ENCODE measurements at places on chromosomes 5 and 9.
A peak's percentile ranks its signal among the peaks of the same experiment; 100 is the strongest.

DNA sequence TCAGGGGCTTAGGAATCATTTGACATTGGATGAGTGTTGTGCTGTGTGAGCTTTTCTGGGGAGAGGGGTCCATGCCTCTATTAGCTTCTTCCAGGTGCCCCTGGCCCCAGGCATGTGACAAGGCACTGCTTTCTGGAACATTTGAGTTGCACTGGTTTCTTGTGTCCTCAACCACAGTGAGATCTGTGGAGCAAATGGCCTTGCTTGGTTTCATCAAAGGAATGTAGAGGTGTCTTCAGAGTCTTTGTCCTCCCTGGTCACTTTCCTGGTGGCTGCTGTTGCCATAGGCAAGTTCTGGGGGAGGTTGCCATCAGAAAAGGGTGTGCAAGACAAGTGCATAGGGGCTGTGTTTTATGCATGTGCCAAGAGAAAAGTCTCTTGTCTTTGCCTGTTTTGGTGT, 157.5 kb downstream of the MACROH2A1 start:
- DNase-seq, result no peak

DNA sequence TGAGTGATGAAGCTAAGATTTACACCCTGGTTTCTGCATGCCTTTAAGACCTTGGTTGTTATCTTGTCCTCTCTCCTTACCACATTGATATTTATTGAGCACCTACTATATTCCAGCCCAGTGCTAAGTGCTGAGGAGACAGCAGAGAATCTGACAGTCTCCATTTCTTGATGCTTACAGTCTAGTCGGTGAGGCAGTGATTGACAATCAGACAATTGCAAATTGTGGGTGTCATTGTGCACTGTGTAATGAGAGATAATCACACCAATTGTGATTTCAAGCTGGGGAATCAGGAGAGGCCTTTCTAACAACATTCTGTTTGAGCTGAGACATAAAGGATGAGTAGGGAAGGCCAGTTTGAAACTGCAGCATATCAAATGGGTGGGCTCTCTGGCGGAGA, 41.7 kb upstream of the PPARGC1B start:
- no peak for DNase-seq

- DNase-seq, result no peak
Observed at GRCh38 chr5:100905259-100905914, 2.3 kb upstream of the ST8SIA4 start.

DNA sequence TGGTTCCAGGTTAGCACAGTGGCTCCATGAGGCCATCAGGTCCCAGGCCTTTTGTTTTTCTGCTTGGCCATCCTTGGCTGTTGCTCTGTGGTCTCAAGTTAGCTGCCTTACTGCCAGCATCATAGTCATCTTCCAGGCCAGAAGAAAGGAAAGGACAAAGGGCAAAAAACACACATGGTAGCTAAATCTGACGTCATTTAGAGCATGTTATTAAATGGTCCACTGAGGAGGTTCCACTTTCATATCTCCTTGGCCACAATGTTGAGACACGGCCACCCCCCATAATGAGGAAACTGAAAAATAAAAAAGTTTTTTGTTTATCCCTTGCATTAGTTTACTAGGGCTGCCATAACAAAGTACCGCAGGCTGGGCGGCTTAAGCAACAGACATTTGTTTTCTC, 106.4 kb upstream of the NIPBL start:
- no peak for DNase-seq

GRCh38 chr9:107932046-107932445, 442.5 kb upstream of the KLF4 start:
- DNase-seq, result no peak

GRCh38 chr9:134316449-134317160, 9.7 kb upstream of the RXRA start:
- DNase-seq, result no peak

GRCh38 chr5:111278858-111279504, 54.8 kb downstream of the CAMK4 start:
- peak; percentile 69 for DNase-seq

DNA sequence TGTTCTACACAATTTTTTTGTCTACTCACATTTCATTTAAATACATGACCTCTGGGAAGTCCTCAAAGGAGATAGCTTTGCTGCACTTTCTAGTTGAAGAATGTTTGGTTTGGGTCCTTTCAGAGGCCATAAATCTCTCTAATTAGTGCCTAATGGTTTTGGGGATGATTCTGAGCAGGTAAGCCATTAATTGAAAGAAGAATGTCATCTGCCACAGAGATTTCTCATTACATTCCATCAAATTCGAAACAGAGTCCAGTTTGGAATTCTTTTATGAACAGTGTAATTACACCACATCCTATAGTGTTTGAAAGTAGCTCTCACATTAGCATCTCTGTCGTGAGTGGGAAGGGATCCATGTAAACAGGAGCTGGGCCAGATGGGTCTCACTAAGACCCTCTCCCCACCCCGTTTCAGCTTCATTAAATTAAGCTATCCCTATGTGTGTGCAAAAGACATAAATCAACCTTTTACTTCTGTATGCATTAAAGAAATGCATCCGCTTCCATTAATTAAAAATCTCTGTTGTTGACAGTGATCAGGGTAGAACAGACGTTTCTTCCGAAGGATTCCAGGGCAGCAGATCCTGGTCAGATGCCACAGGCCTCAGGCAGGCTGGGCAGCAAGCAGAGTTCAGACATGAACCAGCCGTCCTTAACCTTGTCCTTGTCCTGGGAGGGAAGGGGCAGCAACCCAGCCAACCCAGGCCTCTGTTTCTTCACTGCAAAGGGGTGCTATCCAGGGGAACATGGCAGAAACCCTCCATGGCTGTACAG, 99.8 kb upstream of the MAP1B start:
- DNase-seq, result no peak

DNA sequence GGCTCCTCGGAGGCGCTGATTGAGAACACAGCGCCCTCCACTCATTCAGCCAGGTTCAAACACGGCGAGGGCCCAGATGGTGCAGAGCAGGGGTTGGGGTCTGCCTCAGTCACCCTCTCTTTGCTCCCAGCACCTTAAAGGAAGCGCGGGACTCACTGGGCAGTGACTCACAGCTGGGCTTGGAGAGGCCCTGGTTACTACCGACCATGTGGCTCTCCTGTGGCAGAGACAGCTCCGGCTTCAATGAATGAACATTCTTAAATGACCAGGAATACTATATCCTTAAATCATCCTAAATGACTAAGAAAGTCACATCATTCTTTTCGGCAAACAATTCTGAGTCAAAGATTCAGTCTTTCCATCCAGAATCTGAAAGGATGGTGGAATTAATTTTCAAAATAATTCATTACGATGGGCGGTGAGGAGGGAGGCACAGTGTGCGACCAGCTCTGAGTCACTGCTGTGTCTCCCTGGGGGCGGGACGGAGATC, 1.6 kb upstream of the INPP5E start:
- no peak for DNase-seq

- no peak for DNase-seq
Observed at GRCh38 chr5:24475101-24475500, 169.7 kb downstream of the CDH10 start.

GRCh38 chr5:56838409-56839039, 23.2 kb downstream of the MAP3K1 start:
- no peak for DNase-seq

DNA sequence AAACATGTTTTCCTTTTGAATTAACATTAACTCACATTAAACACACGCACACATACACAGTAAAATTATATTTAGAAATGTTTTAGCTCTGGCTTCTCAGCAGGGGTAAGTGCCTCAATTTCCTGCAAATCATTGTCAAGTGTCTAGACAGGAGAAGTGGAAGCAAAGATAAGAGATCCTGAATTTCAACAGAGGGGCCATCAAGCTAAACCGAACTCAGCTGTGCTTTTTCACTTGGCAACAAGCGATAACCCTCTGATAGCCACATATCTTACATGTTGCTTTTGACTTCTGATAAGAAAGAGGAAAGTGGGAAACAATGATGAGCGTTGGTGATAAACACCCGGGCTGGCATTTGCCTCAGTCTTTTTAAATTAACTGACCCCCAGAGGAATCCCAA, 79.7 kb upstream of the SPDL1 start:
- DNase-seq, result no peak

- no peak for DNase-seq
Observed at GRCh38 chr9:130325921-130326320, 60.4 kb downstream of the HMCN2 start.

GRCh38 chr5:141929398-141930058, 5.9 kb downstream of the DELE1 start:
- DNase-seq, result no peak

DNA sequence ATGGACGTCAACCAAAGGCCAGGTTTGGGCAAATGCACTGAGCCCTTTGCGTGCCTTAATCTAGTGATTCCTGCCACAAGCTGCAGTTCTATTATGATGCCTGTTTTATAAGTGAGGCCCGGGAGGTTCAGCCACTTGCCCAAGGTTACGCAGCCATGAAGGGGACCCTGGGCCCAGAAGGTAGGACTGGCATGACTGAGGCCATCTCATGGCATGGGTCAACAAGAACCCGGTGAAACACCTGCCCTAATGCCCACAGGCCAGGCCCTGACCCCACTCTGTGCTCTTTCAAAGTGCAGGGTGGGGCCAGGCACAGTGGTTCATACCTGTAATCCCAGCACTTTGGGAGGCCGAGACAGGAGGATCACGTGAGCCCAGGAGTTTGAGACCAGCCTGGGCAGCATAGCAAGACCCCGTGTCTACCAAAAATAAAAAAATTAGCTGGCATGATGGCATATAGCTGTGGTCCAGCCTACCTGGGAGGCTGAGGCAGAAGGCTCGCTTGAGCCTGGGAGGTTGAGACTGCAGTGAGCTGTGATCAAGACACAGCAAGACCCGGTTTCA, 8.6 kb downstream of the NINJ1 start:
- DNase-seq, result no peak

- no peak for DNase-seq
Observed at GRCh38 chr5:54254482-54255198, 55.7 kb downstream of the ARL15 start.

DNA sequence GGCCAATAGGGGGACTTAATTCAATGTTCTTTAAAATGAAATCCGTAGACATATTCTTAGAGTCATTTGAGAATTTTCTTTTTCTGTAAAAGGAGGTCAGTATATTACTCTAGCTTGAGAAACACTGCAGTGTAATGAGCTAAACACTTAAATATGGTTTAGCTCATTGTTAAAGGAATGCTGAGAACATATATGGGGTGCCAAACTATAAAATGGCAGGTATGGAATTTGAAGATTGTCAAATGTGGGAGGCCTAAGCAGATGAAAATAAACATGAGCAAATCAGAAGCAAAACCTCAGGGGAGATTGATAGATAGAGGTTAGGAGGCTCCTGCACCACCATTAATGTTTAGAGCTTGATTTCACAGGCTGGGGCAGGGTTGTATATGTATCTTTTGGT, 57.9 kb downstream of the STX17 start:
- DNase-seq, result no peak

GRCh38 chr9:122036988-122037387, 56.1 kb downstream of the TTLL11 start:
- DNase-seq, result no peak

- no peak for DNase-seq
Observed at GRCh38 chr9:18768951-18769622, 263.9 kb downstream of the SAXO1 start.

GRCh38 chr9:136578915-136579649, 33.2 kb upstream of the NOTCH1 start:
- no peak for DNase-seq

- no peak for DNase-seq
Observed at GRCh38 chr9:130535818-130536521, 43.4 kb upstream of the FUBP3 start.

GRCh38 chr9:69809304-69809863, 11.2 kb upstream of the CFAP95 start:
- DNase-seq, result no peak

GRCh38 chr5:169667896-169668674, 31.0 kb downstream of the DOCK2 start:
- DNase-seq, result no peak

GRCh38 chr9:121156263-121156731, 45.4 kb downstream of the RAB14 start:
- DNase-seq, result no peak

GRCh38 chr9:127045148-127045547, 77.3 kb downstream of the ANGPTL2 start:
- DNase-seq, result no peak

DNA sequence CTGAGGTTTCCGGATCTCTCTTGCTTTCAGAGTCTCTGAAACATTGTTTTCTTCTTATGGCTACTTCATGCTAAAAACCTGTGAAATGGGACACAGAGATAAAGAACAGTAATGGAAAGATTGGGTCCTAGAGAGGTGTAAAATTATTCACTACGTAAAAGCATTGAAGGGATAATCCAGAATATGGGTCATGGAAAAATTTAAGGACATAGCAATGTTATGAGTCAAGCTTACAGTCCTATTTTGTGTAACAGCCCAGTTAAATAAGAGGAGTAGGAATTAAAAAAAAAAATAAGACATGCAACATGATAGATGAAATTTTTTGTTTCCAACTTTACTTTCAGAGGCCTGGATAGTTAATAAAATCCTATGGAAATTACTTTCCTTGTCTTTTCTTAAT, 61.9 kb upstream of the ELL2 start:
- no peak for DNase-seq
